ENCODE measurements at places on chromosomes 3 and 15.

DNA sequence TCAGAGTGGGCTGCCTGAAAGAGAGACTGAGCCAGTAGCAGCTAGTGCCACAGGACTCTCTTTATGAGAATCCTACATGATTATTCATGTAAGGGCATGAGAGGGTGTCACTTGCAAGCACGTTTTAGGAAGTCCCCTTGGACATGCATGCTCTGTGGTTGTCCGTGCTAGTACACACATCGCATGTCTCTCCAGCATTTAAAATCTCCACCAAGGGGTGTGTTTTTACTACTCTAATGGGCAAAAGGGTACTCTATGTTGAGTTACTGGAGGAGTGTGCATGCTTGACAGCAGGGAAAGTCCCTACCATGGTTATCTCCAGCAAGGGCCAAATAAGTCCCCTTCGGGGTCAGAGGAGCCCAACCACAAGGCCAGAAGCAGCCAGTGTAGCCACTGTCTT is 70.7 kb downstream of the DCLK3 start:
- DNase-seq: no peak

- DNase-seq: no peak
Observed at GRCh38 chr3:14435175-14436014, 33.0 kb downstream of the SLC6A6 start.

DNA sequence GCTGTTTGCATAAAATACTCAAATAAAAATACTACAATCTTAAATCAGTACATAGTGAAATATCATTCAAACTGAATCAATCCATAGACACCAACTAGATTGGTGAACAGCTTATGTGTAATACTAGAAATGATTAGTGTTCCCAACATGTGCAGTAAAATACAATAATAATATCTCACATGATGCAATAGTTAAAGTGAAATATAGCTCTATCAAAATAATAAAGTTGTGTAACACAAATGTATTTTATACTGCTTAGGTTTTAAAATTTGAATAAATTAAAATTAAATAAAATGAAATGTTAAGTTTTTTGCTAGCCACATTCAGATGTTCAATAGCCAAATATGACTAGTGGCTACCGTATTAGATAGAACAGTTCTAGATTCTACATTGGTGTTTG is 714.1 kb downstream of the ZNF385D start:
- no peak for DNase-seq

- no peak for DNase-seq
Observed at GRCh38 chr3:40009991-40010390, 200.6 kb downstream of the MYRIP start.

DNA sequence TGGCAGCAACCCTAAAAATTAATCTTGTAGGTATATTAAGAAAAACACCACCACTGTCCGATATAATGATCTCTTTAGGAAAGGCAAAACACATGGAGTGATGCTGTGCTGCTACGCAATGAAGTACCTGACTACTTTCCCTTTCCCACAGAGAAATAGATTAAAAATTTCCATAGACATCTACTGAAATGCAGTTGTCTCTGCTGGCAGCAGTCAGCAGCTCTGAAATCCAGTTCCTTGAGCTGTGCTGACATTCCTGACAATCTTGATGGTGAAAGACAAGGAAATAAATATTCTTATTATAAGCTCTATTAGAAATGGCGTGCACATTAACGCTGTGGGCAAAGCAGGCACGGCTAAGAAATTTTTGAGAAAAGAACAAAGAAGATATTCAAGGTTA is 287.6 kb downstream of the IL5RA start:
- DNase-seq: no peak

GRCh38 chr3:45861043-45861719 is 19.3 kb upstream of the LZTFL1 start:
- no peak for DNase-seq

DNA sequence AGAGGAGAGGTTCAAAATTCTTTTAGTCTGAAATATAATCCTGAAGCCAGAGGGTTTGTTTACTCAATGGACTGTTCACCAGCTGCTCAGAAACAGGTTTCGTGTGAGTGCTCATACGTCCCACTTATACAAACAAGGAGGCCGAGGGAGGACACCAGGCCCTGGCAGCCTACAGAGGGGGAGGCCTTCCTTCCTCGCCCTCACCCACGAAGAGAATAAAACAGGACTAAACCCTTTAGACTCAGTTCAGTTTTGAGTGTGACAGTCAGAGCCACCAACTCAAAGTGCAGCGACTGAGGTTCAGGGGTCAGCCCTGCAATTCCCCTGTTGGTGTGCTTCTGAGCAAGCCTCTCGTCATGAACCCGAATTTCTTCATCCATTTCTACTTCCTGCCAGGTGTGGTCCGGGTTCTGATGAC is 17.3 kb downstream of the FAM174B start:
- no peak for DNase-seq
